ENCODE measurements at places on chromosomes 12 and 14. TPM values are rescaled to one million over a fixed set of nuclear protein-coding genes. Genes with fewer than 3 reads are reported as not detected.

GRCh38 chr14:79960288-79960687, 251.0 kb downstream of the DIO2 start:
- H3K36me3 ChIP-seq = no peaks in the 10 kb centered on the region
- DNase-seq = no peak
- H3K4me1 ChIP-seq = no peaks in the 10 kb centered on the region
- no peak overlapping the region for H3K27ac ChIP-seq
- H3K4me3 ChIP-seq = no peak overlapping the region

GRCh38 chr12:107399046-107399445, 286.6 kb upstream of the PWP1 start:
- DNase-seq = no peak
- peaks cover 3% of the 10 kb centered on the region for H3K36me3 ChIP-seq
- H3K27ac ChIP-seq = peak overlapping the region; percentile 7

- H3K27me3 ChIP-seq = peaks cover 7% of the 10 kb centered on the region
- no peak for DNase-seq
- no peak overlapping the region for H3K27ac ChIP-seq
- H3K4me1 ChIP-seq = no peaks in the 10 kb centered on the region
- H3K4me3 ChIP-seq = no peak overlapping the region
Measured at GRCh38 chr12:15636060-15636890, 152.9 kb downstream of the EPS8 start.

DNA sequence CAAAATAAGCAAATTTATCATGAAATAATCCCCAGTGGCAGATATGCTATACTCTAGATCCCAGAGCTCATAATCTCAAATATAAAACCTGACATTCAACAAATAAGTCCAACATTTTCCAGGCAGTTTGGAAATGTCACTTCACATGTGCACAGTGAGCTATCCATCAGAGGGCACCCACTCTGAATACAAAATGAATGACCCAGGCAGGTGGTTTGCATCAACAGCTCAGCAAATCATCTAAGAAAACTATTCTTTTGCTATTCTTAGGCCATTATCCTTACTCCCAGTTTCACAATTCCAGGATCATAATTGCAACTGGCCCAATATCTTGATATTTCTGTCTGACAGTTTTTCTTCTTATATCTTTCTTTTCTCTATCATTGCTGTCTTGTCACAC, 38.5 kb downstream of the TRIM9 start:
- no peak overlapping the region for H3K27ac ChIP-seq
- no peaks in the 10 kb centered on the region for H3K4me1 ChIP-seq
- no peaks in the 10 kb centered on the region for H3K27me3 ChIP-seq
- H3K4me3 ChIP-seq = no peak overlapping the region

DNA sequence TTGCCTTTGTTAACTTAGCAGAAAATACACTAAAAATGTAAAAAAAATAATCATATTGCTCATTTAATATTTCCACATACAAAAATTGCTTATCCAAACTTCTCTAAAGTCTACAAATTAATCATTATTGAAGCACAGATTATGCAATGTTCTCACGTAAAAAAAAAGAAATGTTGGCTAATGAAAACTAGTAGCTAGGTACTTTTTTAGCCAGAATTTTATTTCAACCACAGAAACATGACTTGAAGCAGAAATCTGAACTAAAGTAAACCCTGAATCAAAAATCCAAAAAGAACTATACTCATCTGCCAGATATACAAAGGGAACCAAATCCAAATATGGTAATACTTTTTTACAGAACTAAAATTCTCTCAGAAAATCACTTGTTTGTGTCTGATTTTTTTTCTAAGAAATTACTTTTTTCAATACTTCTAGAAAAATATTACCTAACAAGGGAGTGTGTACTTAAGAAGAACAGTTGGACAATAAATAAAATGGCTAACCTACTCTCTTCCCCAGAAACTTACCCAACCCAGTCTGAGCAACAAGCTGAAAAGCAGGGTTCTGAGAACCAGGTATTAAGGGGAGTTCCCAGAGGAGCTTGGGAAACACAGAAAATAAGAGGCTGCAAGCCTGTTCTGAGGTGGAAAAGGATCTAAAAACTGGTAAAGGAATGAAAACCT, 78.4 kb upstream of the RAP1B start:
- peaks cover 2% of the 10 kb centered on the region for H3K27me3 ChIP-seq
- H3K4me1 ChIP-seq = peaks cover 18% of the 10 kb centered on the region
- DNase-seq = no peak
- H3K36me3 ChIP-seq = peaks cover 5% of the 10 kb centered on the region
- H3K27ac ChIP-seq = no peak overlapping the region

DNA sequence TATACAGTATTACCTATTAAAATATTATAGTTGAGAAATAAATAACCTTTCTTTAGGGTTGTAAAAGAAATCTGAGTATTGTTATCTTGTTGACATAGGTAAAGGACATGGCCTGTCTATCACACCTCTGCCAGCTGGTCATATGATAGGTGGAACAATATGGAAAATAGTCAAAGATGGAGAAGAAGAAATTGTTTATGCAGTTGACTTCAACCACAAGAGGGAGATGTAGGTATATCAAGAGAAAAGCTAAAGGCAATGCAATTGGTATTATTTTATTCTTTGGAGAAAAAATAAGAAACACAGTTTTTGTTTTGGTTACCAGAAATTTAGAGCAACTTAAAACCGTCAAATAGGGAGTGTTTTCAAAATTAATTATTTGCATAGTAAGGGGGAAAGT, 13.5 kb downstream of the CPSF2 start:
- no peak overlapping the region for H3K27ac ChIP-seq
- peaks cover 43% of the 10 kb centered on the region for H3K36me3 ChIP-seq

DNA sequence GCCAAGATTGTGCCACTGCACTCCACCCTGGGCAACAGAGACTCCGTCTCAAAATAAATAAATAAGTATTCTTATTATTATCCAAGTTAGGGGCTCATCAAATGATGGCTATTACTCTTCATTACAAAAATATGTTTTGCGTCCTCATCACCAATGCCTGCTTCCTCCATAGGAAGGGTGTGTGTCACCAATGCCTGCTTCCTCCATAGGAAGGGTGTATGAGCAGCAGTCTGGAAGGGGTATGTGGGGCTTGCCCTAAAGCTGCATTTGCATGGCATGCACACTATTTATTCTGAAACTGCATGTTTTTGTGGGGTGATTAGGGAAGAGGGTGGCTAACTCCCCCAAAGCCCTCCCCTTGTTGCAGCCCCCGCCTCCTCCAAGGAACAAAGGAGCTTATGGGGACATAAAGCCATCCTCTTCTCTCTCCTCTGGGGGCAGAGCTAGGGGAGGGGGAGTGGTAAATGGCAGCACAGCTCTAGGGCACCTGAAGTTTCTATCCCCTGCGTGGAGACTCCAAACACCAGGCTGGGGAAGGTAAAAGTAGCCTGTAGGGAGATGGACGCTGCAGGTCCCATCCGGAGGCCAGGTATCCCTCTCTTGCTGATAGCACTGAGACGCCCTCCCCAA, 1.3 kb downstream of the CAMKK2 start:
- DNase-seq = peak; percentile 31
- peaks cover 14% of the 10 kb centered on the region for H3K36me3 ChIP-seq
- H3K4me3 ChIP-seq = peak overlapping the region; percentile 89
- H3K4me1 ChIP-seq = peaks cover 43% of the 10 kb centered on the region

GRCh38 chr12:116382686-116383530, 105.4 kb upstream of the MED13L start:
- no peak overlapping the region for H3K4me3 ChIP-seq
- peaks cover 10% of the 10 kb centered on the region for H3K4me1 ChIP-seq
- no peak overlapping the region for H3K27ac ChIP-seq
- no peaks in the 10 kb centered on the region for H3K36me3 ChIP-seq
- no peak for DNase-seq

- no peaks in the 10 kb centered on the region for H3K4me1 ChIP-seq
- no peaks in the 10 kb centered on the region for H3K36me3 ChIP-seq
- H3K27me3 ChIP-seq = peaks cover 3% of the 10 kb centered on the region
- H3K27ac ChIP-seq = no peak overlapping the region
Measured at GRCh38 chr12:117890137-117890536, 78.7 kb downstream of the KSR2 start.

DNA sequence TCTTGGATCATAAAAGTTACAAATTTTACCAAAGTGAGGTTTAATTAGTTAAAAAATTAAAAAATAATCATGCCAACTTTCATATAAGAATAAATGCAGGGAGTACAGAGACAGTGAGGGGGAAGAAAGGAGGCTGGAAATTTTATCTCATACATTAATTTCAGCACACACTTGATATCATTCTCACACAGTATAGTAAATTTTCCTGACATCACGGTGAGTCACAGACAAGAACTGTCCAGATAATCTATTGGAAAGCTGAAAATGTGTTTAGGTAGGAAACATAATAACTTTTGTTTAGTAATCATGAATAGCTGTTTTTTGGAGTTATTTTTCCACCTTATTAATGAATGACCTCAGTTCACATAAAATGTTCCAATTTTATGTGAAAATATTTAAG, 1204.8 kb downstream of the GALC start:
- H3K27ac ChIP-seq = no peak overlapping the region
- no peak overlapping the region for H3K4me3 ChIP-seq
- H3K36me3 ChIP-seq = no peaks in the 10 kb centered on the region
- H3K4me1 ChIP-seq = no peaks in the 10 kb centered on the region
- no peaks in the 10 kb centered on the region for H3K27me3 ChIP-seq

DNA sequence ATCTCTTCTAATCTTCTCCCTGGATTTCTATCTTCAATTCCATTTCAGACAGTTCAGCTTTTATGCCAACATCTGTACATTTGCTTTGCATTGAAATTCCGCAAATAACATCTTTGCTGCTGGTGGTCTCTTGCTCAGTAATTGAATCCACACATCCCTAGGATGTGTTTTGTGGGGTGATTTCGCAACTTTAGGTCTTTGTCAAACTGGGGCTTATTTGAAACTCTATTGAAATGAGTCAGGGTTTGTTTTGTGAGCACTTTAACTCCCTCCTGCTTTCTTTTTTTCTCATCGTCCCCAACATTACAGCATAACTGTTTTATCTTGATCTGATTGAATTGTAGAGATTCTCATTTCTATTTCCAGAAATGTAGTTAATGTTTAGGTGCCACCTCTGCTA, 404.3 kb downstream of the NPAS3 start:
- no peaks in the 10 kb centered on the region for H3K36me3 ChIP-seq
- no peak overlapping the region for H3K4me3 ChIP-seq
- DNase-seq = no peak
- no peaks in the 10 kb centered on the region for H3K27me3 ChIP-seq
- H3K27ac ChIP-seq = no peak overlapping the region

- no peak for DNase-seq
- no peak overlapping the region for H3K4me3 ChIP-seq
- H3K36me3 ChIP-seq = no peaks in the 10 kb centered on the region
- no peaks in the 10 kb centered on the region for H3K4me1 ChIP-seq
- no peak overlapping the region for H3K27ac ChIP-seq
Measured at GRCh38 chr12:18851271-18851670, 113.4 kb downstream of the CAPZA3 start.

- no peaks in the 10 kb centered on the region for H3K4me1 ChIP-seq
- H3K27ac ChIP-seq = no peak overlapping the region
- no peak overlapping the region for H3K4me3 ChIP-seq
- H3K36me3 ChIP-seq = no peaks in the 10 kb centered on the region
- peaks cover 4% of the 10 kb centered on the region for H3K27me3 ChIP-seq
- peak; percentile 90 for DNase-seq
Measured at GRCh38 chr14:23929822-23930294, 23.7 kb upstream of the DHRS4 start.

GRCh38 chr12:47033081-47033480, 46.3 kb upstream of the PCED1B start:
- H3K27me3 ChIP-seq = peaks cover 2% of the 10 kb centered on the region
- DNase-seq = no peak
- H3K36me3 ChIP-seq = no peaks in the 10 kb centered on the region
- no peak overlapping the region for H3K4me3 ChIP-seq

GRCh38 chr14:68810173-68811153, 17.6 kb upstream of the ZFP36L1 start:
- peaks cover 7% of the 10 kb centered on the region for H3K36me3 ChIP-seq
- H3K4me3 ChIP-seq = no peak overlapping the region
- peaks cover 39% of the 10 kb centered on the region for H3K4me1 ChIP-seq
- H3K27me3 ChIP-seq = no peaks in the 10 kb centered on the region

- H3K27me3 ChIP-seq = no peaks in the 10 kb centered on the region
- H3K4me3 ChIP-seq = no peak overlapping the region
- DNase-seq = peak; percentile 68
- H3K4me1 ChIP-seq = peaks cover 57% of the 10 kb centered on the region
- no peaks in the 10 kb centered on the region for H3K36me3 ChIP-seq
- H3K27ac ChIP-seq = peak overlapping the region; percentile 68
Measured at GRCh38 chr14:65222440-65222858, 120.1 kb upstream of the MAX start.

DNA sequence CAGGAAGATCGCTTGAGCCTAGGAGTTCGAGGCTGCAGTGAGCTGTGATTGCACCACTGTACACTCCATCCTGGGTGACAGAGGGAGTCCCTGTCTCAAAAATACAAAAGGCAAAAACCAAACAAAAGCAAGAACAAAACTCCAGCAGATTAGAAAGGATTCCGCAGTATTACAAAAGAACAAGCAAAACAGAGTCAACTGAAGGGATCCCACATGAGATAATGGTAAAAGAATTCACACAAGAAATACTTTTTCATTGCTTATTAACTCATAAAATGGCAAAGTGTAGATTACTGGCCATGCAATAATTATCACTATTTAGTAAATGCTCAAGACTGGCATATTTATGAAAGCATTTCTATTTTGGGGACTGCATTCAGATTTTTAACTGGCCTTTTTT, 35.4 kb downstream of the BEST3 start:
- no peak for DNase-seq
- H3K27ac ChIP-seq = no peak overlapping the region
- no peaks in the 10 kb centered on the region for H3K36me3 ChIP-seq
- peaks cover 39% of the 10 kb centered on the region for H3K27me3 ChIP-seq

- no peaks in the 10 kb centered on the region for H3K27me3 ChIP-seq
- DNase-seq = no peak
- H3K36me3 ChIP-seq = peaks cover 34% of the 10 kb centered on the region
- H3K27ac ChIP-seq = no peak overlapping the region
- H3K4me3 ChIP-seq = no peak overlapping the region
Measured at GRCh38 chr12:64618953-64619590, 8.8 kb downstream of the RASSF3 start.

GRCh38 chr12:2457933-2458414, 336.8 kb upstream of the FKBP4 start:
- no peaks in the 10 kb centered on the region for H3K4me1 ChIP-seq
- H3K36me3 ChIP-seq = no peaks in the 10 kb centered on the region
- H3K27me3 ChIP-seq = no peaks in the 10 kb centered on the region
- H3K27ac ChIP-seq = no peak overlapping the region
- no peak overlapping the region for H3K4me3 ChIP-seq

- no peak overlapping the region for H3K4me3 ChIP-seq
- no peaks in the 10 kb centered on the region for H3K36me3 ChIP-seq
- H3K27ac ChIP-seq = no peak overlapping the region
- no peaks in the 10 kb centered on the region for H3K4me1 ChIP-seq
Measured at GRCh38 chr14:104169699-104170479, 31.5 kb downstream of the KIF26A start.

MYF5 gene
- not detected for total RNA-seq

ZC2HC1C gene
- 1.4 TPM for total RNA-seq

BHLHE41 gene
- not detected for total RNA-seq

COL2A1 gene
- total RNA-seq = not detected

All from activated CD8-positive, alpha-beta T cell treated with anti-CD3 and anti-CD28 coated beads, Interleukin-2, amount 10 ng/mL, durations not matched to agents 7 days and 5 days (primary cell).